Uterus (tissue), 4 donors: ENCODE measurements at places on chromosomes 12 and 14.

DNA sequence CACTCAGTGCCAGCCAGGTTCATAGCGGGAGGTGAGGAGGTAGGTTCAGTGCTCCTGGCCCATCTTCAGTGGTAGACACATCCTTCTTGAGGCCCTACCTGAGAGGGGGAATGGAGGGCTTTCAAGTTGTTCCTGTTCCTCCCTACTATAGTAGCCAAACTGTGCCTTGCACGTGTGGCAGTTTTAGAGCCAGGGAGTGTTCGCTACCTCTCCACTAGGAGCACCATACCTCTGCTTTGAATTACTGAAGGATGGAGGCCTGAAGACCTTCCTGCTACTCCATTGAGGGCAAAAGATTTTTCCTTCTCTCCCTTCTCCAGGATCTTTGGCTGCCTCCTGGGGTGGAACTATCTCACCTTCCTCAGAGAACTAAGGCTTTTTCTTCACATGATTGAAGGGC lies 5.9 kb upstream of the ALG10 start:
- no peak for DNase-seq

DNA sequence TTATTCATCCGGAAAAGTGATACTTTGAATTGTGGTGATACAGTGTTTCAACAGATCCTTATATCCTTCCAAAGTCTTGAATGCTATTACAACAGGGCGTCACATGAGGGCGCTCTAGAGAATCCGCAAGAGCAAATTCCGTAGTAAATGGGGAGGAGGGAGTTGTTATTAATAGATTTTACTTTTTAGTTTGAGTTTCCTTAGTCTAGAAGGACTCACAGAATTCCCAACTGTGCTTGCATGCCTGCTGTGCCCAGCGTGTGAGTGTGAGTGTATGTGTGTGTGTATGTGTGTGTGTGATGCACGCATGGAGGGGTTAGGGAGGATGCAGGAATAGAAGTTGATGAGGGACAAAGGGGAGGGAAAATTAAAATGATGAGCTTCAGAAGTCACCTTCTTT lies 375.3 kb downstream of the C12orf75 start:
- peak; percentile 73 for DNase-seq

DNA sequence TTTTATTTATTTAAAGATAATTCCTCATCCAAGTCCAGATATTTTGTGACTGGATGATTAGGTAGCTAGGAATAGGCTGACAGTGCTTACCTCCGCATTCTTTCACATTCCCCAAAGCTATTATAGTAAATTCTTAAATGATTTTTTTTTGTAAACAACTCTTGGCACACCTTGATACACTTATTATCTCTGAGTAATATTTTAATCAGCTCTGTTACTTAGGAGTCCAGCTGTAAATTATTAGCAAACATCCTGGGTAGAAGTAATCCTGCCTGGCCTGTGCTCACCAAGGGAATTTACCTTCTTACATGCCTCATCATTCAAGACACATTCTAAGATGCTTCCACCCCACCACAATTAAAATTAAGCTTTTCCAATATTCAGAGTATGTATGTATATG lies 186.1 kb downstream of the SLC2A13 start:
- no peak for DNase-seq

DNA sequence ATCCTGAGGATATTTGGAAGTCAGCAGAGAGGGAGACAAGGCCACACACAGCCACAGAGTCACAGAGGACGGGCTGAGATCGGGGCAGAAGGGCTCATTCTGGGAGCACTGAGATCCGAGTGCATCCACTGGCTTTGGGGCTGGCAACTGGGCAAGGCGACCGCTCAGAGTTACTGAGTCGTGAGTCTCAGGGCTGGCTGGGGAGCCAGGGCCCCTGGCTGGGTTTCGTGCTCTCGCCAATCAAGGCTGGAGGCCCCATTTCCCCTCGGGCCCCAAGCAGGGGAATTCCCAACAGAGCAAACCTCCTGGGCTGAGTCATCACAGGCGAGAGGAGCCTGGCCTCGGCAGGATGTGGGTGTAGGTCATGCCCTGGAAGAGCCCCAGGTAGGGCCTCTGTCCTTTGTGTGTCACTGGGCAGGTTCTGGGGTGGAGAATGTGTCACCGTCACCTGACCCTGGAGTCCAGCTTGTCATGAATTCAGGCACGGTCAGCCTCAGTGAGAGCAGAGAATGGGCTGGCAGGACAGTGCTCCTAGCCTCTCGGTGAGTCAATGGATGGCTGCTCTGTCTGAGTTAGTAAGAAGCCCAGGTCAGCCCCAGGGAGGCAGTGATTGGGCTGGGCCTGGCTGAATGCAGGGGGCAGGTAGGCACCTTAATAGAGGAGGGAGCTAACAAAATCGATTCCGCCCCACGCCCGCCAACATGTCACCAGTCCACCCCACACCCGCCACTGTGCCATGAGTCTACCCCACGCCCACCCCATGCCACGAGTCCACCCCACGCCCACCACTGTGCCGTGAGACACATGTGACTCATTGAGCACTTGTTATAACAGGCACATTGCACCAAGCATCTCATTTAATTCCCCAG lies 16.9 kb downstream of the ASB2 start:
- peak; percentile 42 for DNase-seq

- no peak for DNase-seq
These were observed 15.2 kb upstream of the PTPRB start for GRCh38 chr12:70652451-70652850.

GRCh38 chr12:132761921-132762583 lies 420 bp upstream of the ANKLE2 start:
- peak; percentile 80 for DNase-seq

DNA sequence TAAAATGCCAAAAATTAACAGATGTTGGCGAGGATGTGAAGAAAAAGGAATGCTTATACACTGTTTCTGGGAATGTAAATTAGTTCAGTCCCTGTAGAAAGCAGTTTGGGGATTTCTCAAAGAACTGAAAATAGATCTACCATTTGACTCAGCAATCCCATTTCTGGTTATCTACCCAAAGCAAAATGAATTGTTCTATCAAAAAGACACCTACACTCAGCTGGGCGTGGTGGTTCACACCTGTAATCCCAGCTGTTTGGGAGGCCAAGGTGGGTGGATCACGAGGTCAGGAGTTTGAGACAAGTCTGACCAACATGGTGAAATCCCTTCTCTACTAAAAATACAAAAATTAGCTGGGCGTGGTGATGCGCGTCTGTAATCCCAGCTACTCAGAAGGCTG lies 279.3 kb upstream of the PDE3A start:
- DNase-seq = no peak

DNA sequence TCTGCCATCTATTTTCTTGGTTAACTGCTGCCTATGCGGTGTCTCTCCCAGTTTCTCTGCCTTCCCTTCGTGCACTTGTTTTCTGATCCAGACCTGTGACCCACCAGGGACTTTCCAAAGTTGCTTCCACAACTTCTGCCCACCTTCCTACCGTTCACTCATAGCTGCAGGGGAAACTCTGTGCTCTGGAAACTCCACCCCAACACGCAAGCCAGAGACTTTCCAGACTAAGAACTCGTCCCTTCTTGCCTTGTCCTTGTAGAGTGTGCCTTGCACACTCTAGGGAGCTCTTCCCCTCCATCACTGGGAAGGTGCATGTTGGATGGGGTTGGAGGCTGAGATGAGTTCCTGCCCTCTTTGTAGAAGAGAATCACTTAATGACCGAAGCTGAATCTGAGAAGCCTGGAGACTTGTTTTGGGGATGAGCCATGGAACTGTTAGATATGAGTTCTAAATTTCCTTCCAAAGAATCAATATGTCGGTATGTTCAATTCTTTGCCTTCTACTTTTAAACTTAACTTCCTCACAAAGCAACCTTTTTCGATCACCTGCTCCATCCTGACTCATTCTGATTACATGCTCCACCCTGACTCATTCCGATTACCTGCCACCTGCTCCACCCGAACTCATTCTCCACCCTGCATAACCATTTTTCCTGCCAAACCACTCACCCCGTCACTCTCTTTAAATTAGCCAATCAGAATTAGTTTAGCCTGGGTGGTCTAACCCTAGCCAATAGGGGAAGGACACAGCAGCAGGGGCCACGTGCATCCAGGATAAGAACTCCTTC lies 82.1 kb upstream of the CAPRIN2 start:
- no peak for DNase-seq

DNA sequence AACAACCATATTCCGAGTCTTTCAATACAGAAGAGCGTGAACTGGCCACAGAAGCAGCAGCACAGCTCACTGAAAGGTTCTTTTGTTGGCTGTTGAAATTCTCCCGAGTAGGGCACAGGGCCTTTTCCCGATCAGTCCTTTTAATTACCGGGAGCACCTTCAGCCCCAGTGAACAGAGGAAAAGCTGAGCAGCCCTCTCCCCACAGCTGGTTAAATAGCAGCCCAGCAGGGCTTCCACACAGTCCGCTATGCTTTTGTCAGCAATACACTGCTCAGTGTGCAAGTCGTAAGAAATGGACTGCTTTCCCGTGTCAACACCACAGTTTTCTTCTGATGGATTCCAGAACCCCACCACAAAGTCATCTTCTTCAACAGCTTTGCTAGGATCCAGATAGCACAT lies 61.3 kb downstream of the DICER1 start:
- DNase-seq = no peak

DNA sequence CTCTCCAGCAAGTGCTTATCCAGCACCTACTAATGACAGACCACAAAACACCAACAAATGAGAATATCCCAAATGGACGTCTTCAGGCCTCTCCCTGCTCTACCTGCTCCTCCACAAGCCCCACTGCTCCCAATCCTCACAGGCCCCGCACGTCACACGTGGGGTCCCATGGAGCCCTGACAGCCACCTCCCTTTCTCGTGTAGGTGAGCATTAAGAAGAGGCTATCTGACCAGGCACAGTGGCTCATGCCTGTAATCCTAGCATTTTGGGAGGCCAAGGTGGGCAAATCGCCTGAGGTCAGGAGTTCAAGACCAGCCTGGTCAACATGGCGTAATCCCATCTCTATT lies 5.4 kb downstream of the RIMBP2 start:
- DNase-seq = no peak

DNA sequence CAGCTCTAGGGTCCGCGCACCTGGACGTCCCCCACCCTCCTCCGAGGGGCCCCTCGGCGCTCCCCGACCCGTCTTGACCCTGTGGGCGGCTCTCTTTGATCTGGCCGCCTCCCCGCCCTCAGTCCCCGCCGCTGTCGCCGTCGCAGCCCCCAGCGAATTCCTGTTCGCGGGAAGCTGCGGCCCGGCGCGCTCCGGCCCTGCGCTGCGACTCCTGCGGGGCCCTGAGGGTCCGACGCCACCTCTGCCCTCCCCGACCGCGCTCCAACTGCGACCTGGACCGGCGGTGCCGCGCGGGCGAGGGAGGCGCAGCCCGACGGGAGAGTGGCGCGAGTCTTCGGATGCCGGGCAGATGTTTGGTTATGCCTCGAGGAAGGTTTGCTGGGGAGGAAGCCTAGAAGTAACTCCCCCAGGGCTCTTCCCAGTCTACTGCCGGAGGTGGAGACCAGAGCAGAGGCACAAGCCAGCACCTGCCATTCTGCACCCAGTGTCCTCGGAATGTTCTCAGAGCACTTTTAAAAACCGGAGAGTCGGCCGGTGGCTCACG lies 440 bp upstream of the ISM2 start:
- no peak for DNase-seq

DNA sequence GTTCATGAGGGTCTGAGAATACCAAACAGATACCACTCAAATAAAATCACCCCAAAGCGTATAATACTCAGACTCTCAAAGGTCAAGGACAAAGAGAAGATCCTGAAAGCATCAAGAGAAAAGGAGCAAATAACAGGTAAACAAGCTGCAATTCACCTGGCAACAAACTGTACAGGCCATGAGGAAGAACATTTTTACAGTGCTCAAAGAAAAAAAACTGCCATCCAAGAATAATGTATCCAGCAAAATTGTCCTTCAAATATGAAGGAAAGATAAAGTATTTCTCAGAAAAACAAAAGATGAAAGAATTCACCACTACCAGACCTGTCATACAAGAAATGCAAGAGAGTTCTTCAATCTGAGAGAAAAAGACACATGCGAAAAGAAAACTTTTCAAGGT lies 206.4 kb downstream of the PTPRO start:
- DNase-seq = no peak

- DNase-seq = no peak
These were observed 39.7 kb upstream of the ATF7IP start for GRCh38 chr12:14325716-14326343.

- DNase-seq = no peak
These were observed 323.3 kb upstream of the RTL1 start for GRCh38 chr14:101226603-101227425.

- DNase-seq = peak; percentile 27
These were observed 558 bp downstream of the KLHDC2 start for GRCh38 chr14:49768301-49769121.

GRCh38 chr12:868722-869121 lies 80.8 kb downstream of the RAD52 start:
- DNase-seq = no peak

- DNase-seq = no peak
These were observed 17.7 kb downstream of the SPPL3 start for GRCh38 chr12:120886199-120887018.

- DNase-seq = no peak
These were observed at the start of gene LRRC9 for GRCh38 chr14:59919570-59920377. Gene LRRC9 (plus strand): TSS chr14:59920144.

GRCh38 chr14:32635061-32635719 lies 303.5 kb upstream of the NPAS3 start:
- no peak for DNase-seq

DNA sequence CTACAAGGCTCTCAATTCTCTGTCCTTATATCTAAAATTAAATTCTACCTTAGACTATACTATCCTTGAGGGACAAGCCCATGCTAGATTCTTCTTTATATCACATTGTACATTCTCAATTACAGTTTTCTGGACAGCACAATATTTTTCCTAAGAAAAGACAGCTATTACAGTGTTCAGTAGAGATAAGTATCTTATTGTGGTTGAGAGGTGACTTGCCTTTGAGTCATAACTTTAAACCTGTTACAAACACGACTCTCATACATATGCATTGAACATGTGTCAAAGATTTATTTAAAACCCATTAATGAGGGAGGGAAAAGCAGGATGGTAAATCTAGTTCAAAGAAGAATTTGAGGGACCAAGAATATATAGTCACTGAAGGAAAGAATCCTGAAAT lies 61.1 kb downstream of the TPH2 start:
- no peak for DNase-seq

DNA sequence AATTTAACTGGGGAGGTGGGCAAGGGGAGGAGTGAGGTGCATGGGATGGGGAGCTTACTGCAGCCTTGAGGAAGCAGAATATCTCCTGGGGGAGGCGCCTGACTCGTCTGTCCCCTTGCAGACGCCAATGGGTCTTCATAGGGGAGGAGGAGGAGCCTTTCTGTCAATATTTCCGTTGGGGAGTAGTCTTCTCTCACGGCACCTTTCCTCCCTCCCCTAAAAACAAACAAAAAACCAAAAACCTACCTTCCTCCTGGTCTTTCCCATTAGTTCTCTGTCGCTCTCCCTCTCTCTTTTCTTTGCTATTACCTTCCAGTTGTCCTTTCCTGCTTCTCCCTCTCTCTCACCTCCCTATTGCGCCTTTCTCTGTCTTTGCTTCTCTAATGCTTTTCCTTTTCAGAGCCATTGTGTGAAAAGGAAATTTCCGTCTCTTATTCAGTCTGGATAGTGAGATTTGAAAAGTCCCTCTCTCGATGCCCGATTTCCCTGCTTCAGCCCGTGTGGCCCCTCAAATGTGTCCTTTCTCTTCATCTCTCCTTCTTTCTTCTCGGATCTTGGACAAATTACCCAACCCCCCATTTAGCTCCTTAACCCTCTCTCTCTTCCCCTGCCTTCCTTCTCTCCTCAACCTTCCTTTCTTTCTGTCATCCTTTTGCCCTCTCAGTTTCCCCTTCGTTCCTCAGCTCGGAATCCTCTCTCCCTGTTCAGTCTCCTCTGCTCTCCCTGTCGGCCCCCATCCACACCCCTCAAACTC lies 5.9 kb downstream of the GPR84 start:
- DNase-seq = no peak

- DNase-seq = no peak
These were observed 14.7 kb downstream of the KRT2 start for GRCh38 chr12:52637299-52637698.
